Fibroblast of the aortic adventitia (primary cell): ENCODE measurements at places on chromosomes 7 and 10. TPM values are rescaled to one million over a fixed set of nuclear protein-coding genes. Genes with fewer than 3 reads are reported as not detected.

DNA sequence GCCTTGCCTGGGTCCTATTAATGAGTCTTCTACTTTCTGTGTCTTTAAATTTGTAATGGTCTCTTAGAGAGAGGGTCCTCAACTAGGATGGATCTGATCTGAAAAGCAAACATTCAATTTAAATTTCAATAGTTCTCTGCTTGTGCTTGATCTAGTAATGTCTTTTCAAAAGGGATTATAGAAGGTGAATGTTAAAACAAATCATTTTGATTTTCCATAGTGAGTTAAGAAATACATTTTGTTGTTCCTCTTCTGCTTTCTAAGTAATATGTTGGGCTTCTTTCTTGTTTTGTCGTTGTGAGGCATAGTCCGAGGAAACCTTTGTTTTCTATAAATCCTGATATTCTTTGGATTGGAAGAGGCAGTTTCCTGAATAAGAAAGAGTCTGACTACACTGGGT lies 18.8 kb downstream of the NRF1 start:
- no peak for DNase-seq

GRCh38 chr7:154709840-154710520 lies 292.9 kb downstream of the PAXIP1 start:
- no peak for DNase-seq

HOXA1 gene
- total RNA-seq, result 0.72 TPM in 1 of 2 replicates, not detected in the other

GRCh38 chr10:78301481-78301880 lies 267.8 kb downstream of the RPS24 start:
- no peak for DNase-seq

DNA sequence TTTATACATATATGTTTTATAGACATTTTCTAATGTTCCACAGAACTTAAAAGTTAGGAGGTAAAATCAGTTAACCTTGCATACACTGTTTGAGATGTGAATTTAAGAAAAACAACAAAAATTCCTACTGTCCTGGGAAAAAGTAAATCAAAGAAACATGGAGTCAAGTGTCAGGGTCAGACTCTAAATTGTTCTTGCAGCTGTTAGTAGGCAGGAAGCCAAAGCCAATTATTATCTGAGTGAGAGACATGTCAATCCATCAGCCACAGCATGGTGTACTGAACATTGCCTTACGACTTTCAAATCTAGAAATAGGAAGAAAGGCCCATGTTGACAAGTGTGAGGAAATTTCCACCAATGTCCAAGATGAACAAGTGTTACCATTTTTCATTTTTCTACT lies 461.2 kb upstream of the MBL2 start:
- DNase-seq, result no peak

PSTK gene
- 1.4 and 4.7 TPM in 2 replicates for total RNA-seq

ANK3 gene
- 248 and 658 TPM in 2 replicates for total RNA-seq

GRCh38 chr10:10977978-10978377 lies 39.7 kb upstream of the CELF2 start:
- DNase-seq, result peak; percentile 33

GRCh38 chr7:37074370-37074769 lies 350.1 kb upstream of the AOAH start:
- DNase-seq, result no peak

DNA sequence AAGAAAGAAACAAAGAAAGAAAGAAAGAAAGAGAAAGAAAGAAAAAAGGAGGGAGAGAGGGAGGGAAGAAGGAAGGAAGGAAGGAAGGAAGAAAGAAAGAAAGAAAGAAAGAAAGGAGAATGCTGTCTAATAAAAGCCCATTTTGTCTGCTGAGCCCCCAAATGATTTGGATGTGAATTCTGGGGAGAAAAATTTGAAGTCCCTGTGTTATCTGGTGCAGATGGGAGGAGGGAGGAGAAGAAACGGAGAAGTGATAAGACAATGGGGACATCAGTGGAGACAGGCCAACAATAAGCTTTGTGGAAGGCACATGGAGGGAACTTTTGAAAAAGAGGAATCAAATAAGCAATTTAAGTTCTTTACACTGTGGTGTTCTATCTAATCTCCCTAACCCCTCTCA lies 24.6 kb upstream of the TMEM273 start:
- DNase-seq, result no peak

DNA sequence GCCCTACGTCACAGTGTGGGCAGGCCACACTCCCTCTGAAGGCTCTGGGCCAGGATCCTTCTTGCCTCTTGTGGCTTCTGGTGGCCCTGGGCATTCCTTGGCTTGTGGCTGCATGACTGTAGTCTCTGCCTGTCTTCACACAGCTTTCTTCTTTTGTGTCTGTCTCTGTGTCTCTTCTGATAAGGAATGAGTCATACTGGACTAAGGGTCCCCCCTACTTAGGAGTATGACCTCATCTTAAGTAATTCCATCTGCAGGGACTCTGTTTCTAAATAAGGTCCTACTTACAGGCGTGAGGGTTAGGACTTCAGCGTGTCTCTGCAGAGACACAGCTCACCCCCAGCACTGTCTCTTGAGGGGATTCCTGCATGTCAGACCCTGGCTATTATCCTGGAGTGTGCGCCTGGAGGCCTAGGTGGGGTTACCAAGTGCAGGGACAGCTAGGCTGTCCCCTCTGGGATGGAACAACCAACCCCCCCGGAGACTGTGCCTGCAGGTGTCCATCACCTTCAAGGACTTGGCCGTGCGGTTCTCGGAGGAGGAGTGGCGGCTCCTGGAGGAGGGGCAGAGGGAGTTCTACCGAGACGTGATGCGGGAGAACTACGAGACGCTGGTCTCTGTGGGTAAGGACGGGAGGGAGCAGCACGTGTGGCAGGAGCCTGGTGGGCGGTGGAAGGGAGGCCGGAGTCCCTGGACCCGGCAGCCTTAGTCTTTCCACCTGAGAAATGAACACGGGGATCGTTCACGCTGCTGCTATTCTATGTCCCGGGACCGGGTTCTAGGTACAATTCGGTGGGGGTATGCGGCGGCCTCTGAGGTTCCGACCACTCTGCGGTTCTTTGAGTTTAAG lies 54.1 kb downstream of the ZNF467 start:
- DNase-seq, result peak; percentile 58

GRCh38 chr10:26787362-26787761 lies 73.4 kb downstream of the ABI1 start:
- no peak for DNase-seq

GRCh38 chr7:67729771-67730170 lies 733.1 kb downstream of the TYW1 start:
- DNase-seq, result no peak

GRCh38 chr10:76428551-76429367 lies 997.3 kb downstream of the LRMDA start:
- peak; percentile 98 for DNase-seq

DNA sequence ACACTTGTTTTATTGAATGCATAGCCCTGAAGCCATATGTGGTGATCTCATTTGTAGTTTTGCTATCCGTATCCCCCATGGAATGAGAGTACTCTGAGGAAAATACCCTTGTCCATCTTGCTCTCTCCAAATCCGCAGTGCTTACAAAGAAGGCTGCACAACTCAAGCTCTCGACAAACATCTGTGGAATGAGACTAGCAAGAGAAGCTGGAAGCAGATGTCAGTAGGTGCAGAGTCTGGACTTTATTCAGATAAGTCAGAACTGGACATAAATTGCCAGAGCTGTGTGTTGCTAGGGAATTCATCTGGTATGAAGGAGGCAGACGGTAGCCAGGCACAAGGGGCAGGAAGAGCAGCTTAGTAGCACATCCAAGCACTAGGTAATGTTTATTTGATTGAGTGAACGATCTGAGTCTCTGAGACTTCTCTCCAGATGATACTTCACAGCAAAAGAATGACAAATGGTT lies 1046.2 kb downstream of the XPNPEP1 start:
- DNase-seq, result peak; percentile 52

DNA sequence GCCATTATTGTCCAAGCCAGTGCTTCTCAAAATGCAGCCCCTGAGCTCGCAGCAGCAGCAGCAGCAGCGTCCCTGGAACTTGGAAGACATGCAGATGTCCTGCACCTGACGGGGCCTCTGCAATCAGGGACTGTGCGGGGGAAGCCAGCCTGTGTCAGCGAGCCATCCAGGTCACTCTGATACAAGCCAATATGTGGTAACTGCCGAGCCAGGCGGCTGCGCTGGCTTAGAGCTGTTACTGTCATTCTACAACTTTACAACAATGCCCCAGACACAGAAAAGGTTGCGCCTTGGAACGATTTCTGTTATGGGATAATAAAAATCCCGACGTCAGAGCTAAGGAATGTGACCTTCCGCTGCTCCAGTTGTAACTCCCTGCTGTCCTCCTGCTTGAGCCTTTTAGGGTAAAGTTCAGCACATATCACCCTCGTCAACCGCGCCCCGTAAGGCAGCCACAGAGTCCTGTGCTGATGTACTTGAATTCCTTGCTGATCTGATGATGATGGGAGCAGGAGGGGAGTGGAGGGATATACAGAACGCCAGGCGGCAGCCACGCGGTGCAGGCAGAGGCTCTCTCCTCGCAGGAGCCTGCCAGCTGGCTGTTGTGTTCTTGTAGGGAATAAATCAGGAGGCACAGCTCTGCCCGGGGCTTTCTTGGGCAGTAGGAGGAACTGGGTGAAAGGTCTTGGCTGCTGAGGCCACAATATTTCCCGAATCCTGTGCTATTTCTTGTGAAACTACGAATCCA lies 20.0 kb upstream of the CRYGN start:
- peak; percentile 92 for DNase-seq

DNA sequence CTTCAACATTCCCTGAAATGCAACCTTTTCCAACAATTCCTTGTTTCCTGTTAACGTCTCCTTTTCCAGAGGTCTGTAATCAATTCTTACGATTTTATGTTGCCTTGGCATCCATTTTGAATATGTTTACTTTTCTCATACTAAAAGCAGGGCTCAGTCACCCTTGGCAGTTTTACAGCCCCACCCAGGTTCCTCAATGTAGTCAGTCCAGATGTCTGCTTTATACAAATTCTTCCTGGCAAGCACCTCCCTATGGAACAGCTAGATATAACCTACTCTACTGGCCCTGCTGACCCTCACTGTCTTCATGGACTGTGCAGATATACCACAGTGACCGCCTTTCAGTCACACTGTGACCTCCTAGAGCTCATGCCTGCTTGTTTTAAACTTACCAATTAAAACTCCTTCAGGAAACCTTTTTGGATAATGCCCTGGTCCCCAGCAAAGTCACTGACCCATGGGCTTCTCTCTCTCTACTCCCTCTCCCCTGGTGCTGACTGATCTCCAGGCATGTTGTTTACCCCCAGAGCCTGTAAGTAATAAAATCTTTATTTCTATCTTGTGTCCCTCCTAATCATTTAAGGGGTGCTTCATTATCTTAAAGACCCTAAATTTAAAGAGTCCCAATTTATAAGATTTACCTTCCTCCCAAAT lies 147.1 kb upstream of the STEAP1 start:
- DNase-seq, result no peak

DNA sequence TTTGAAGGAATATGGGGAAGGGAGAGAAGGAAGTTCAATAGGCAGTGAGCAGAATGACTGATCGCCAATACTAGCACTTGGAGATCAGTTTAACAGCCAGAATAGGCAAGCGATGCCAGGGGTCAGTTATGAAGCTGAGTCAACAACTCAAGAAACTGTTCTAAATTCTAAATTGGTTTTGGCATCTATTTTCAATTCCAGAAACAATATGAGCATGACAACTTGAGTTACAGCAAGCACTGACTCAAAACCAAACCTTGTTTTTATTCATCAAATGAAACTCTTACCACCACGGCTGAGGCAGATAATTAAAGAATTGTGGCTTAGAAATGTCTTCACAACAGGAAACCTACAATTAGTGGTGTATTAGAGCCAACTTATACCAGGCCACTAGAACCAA lies 180.5 kb upstream of the ASAH2 start:
- DNase-seq, result peak; percentile 64

DNA sequence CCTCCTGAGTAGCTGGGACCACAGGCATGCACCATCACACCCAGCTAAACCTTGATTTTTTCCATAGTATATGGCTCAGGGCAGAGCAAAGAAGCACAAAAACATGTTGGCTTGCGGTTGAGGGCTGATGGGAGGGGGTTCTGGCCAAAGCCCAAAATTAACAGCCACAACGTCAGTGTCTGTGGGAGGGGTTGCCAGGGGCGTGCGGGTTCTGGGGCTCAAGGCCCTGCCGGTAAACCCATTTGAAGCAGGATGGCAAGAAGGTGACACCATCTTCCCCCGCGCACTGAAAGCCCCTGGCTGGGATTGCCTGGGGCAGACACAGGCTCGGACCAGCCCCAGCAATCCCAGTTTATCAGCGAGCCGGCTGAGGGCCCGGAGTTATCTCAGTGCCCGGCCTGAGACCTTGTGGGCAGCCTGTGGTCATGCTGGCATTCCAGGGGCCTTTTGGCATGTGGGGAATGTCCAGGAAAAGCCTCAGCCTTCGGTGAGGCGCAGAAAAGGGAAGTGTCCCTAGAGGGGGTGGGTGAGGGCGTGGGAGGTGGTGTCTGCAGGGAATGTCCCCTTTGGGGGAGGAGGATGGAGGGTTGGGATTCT lies 167.7 kb upstream of the TNRC18 start:
- DNase-seq, result peak; percentile 83

GRCh38 chr7:50733552-50733951 lies 49.1 kb downstream of the GRB10 start:
- DNase-seq, result no peak

DNA sequence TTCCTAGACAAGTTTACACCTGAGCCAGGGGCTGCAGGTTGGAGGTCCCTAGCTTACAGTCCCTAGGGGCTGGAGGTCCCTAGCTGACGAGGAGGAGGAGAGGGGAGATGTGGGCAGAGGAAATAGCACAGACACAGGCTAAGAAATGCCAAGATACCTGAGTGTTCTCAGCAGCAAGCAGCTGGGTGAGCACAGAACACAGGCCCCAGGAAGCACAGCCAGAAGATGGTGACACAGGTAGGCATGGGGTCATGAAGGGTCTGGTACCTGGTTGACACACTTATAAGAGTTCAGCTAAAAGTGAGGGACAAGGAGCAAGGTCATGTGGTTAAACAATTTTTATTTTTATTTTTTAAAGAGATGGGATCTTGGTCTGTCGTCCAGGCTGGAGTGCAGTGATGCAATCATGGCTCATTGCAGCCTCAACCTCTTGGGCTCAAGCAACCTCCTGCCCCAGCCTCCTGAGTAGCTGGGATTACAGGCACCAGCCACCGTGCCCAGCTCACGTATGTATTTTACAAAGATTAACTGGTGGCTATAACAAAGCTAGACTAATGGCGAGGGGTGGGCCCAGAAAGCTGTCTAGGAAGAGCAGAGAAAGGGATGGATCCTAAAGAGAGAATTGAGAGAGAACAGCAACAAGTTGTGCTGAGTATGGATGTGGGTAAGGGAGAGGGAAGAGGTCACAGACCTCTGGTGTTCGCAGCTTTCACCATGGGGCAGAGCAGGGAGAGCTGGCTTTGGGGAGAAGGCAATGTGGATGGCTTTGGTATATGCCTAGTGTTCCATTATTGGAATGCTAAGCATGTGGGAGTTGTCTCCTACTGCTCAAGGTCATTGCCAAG lies 140.3 kb upstream of the KLF14 start:
- DNase-seq, result no peak

- DNase-seq, result peak; percentile 72
Measured at GRCh38 chr7:129343099-129343700, 91.0 kb upstream of the STRIP2 start.

DNA sequence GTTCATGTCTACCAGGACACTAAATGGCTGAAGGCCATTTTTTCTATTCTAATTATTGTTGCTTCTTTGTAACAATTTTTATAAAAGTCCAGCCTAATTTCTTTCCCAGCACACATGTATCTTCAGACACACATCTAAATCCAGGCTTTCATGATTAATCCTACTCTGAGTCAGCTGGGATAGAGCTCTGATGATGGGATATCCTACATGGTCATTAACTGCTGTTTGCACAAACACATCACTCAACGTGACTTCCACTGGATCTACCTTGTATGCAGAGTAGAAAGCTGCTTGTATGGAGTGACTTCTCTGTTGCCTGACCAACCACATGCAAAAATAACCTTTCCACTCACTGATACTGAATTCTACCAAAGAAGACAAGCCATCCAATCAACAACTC lies 260.9 kb downstream of the AHR start:
- DNase-seq, result no peak

GRCh38 chr10:132506711-132507408 lies 30.7 kb upstream of the INPP5A start:
- DNase-seq, result peak; percentile 76

PCLO gene
- total RNA-seq, result 0.36 TPM in 1 of 2 replicates, not detected in the other
